ENCODE measurements at places on chromosomes 2 and 18.

DNA sequence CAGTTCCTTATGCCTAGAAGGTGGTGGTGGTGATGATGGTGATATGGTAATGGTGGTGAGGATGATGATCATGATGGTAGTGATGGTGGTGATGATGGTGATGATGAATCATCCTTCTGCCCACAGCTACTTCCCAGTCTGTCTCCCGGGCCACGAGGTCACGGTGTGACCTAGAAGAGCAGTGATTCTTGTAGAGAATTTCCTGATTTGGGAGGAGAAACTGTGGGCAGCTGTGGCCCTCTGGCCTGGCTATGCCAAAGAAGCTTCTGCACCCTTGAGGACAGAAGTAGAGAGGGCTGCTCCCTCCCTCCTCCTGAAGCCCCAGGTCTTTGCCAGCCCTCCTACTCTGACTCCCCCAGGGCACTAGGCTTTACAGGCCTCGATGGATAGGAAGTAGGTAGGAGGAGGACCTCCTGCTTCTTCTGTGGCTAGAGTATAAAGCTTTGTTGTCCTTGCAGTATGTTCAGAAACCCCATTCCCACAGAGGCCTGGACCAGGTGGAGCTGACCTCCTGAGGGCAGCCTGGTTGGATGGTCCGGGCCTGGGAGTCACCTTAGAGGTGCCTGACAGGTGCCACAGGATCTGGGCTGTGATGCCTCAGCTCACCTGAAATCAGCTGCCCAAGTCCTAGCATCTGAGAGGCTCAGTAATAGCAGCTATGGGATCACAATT, 57.9 kb upstream of the EPAS1 start:
- DNase-seq = peak; percentile 84

GRCh38 chr2:86769838-86770237, 20.9 kb downstream of the CD8A start:
- DNase-seq = no peak

DNA sequence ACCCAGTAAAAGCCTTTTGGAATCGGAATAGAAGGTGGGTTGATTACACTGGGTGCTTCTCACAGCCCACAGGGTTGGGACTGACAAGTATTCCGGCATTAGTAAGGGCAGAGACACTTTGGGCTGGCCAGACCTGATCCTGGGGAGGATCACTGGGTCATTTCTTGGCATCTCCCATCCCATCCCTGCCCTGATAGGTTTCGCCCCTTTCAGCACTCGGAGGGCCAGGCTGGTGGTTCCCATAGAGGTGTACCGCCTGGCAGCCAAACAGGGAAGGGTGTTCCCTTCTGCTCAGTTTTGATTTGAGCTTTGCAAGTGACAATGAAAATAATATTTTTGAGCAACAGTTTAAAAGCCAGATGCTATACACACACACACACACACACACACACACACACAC, 37.3 kb downstream of the CYP1B1 start:
- DNase-seq = no peak

DNA sequence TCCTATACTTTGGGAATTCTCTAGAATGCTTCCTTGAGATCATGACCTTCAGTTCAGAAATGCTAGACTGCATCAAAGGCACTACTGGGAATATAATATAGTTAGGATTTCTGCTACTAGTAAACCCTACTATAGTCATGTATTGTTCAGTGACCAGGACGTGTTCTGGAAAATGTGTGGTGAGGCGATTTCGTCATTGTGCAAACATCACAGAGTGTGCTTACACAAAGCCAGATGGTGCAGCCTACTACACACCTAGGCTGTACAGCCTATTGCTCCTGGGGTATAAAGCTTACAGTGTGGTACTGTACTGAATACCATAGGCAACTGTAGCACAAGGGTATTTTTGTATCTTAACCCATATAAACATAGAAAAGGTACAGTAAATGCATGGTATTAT, 13.0 kb downstream of the CXCR4 start:
- no peak for DNase-seq

DNA sequence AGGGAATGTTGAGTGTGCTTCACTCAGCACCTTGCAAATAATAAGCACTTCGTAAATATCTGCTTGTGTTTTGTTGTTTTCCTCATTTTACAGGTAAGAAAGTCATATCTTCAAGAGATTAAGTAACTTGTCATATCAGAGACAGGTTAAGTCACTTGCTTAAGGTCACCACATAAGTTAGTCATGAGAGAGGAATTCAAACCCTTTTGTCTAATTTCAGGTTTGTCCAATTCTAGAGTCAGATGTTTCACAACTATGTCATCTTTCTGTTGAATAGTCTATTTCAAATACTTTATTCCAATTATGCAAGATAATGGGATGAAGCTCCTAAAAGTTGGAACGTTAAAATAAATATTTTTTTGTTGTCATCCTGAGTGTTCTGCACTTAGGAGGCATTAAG, 13.5 kb upstream of the CUL3 start:
- DNase-seq = no peak

GRCh38 chr2:162795312-162795711, 43.3 kb downstream of the KCNH7 start:
- no peak for DNase-seq

GRCh38 chr18:76765649-76766048, 56.7 kb upstream of the ZNF236 start:
- DNase-seq = no peak

DNA sequence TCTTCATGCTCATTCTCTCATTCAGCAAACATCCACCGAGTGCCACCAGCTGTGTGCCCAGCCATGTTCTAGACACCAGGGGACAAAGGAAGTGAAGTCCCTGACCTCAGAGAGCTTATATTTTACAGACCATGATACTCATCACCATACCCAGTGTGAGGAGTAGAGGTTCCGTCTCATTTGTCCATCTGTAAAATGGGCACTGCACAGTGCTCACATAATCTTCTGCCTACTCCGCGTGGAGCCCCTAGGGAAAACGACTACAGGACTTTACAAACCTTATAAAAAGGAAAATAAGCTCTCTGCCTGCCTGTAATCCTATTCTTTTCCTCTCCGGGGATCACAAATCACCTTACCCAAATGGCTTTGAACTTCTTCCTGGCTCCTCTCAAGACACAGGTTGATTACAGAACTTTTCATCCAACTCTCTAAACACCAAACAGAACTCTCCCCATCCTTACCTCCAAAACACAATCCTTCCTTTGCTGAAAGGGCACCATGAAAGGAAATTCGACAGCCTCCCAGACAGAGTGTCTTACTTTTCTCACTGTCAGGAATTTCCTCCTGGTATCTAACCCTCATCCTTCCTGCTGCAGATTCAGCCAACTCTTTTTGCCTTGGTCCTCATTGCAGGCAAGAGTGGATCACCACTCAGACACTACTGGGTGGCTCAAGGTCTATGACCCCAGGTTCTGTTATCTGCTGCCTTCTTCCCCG, 99.5 kb downstream of the TNS1 start:
- DNase-seq = no peak
